ENCODE measurements at places on chromosomes 5 and 9.

DNA sequence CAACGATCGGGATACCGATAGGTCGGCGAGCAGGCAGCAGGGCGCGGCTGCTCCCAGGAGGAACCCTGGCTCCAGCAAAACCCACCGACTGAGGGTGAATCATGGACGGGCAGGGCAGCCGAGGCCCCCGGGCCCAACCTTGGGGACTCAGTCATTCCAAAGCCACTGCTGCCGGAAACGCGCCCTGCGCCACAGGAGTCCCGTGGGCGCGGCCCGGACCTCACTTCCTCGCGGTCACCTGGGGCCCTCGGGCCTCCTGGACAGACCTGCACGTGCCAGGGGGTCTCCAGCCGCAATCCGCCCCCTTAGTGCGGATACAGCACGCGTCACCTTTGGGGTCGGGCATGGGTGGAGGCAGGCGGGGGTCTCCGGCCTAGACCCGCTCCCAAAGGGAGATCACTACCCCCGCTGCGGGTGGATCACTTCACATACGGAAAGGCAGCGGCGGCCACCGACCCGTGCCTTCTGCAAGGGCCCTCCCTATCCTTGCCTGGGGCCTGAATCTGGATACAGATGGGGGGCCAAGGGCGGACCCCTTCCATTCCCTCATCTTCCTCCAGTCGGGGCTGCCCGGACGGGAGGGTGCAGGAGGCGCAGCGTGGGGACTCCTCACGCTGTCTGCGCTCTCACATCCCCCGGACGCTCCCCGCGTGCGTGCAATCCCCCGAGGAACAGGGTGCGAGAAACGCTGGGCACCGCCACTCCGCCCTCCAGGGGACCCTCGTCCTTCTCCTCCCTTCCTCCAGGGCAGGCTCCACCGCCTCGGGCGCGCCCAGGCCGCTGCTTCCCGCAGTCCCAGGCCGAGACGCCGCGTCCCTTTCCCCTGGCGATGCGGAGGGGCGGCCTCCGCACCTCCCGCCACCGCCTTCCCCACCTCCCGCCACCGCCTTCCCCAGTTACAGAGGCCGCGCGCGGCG, 586 bp downstream of the TXN start:
- DNase-seq: peak; percentile 18

DNA sequence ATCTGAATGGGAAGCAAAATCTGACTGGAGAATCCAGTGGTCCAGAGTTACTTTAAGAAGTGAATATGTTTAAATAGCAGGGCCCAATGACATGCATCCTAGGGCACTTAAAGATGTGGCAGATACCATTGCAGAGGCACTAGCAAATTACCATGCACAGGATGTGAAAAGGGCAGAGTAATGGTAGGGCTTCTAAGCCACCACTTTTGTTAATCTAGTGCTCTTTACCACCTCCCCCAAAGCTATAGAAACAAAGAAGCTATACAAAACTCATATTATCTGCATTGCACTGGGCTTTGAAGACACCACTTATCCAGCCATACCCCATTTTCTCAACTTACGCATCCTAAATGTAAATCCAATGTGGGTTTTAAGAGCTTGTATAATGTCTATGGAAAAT, 81.2 kb downstream of the ZCCHC7 start:
- DNase-seq: no peak

DNA sequence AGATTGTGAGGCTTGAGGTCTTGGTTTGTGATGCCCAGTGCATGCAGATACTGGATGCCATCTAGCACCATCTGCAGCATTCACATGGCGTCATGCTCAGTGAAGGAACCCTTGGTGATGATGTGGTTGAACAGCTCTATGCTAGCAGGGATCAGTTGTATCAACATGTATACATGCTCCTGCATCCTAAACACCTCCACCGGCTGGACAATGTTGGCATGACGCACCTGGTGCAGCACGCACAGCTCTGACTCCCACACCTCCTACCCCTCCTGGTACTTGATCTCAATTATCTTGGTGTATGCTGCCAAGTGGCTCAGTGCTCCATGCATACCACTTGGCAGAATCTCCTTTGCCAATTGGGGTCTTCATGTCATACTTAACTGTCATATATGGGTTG, 49.1 kb downstream of the MTREX start:
- no peak for DNase-seq

GRCh38 chr5:114358329-114358728, 3.5 kb upstream of the KCNN2 start:
- DNase-seq: no peak

DNA sequence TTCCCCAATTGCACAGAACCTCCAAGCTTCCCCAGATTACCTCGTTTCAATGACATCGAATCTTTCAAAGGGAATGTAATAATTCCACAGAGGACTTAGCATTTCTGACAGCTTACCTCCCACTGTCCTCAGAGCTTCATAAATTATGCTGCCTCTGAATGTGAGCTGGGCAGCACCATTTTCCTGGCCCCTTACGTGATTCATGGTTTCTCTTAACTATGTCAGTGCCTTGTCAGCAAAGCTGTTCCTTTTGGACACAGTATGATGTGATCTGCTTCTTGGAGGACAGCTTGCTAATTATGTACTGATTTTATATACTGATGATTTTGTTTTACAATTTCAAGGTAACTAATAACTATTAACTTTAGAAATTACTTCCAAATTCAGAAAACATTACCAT, 27.7 kb upstream of the SSBP2 start:
- DNase-seq: no peak

DNA sequence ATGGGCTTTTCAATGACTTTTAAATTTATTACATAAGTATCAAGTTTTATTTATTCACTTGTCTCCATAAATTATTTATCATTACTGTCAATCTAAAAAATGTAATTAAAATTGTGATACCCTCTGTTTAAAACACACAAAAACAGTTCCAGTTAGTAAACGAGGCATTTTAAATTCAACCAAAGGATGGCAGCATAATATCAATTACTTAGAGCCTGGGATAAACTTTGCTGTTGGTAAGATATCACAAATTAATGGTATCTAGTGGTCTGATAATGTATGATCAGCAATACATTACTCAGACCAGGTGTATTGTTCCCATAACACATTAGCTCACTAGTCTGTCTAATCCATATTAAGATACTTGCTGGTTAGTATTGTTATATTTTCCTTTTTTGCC, 9.6 kb upstream of the IFNE start:
- DNase-seq: no peak

DNA sequence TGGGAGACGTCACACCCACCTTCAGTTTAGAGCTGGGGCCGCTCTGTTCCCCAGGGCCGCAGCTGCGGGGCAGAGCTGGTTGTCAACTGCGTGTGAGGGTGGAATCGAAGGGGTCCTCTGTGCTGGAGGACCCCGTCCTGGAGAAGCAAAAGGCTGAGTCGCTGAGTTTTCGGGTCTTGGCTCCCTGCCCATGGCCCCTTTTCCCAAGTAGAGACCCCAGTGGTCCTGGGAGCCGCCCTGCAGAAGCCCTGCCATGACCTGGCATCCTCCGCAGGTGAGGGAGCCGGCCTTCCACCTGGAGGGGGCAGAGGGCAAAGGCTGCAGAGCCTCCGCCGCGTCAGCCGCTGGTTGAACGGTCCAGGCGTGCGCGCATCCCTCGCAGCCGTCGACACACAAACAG, 90.4 kb upstream of the COL5A1 start:
- no peak for DNase-seq

- DNase-seq: no peak
Measured at GRCh38 chr5:14590949-14591348, 9.4 kb downstream of the OTULINL start.

GRCh38 chr9:134852906-134853654, 27.5 kb upstream of the FCN2 start:
- DNase-seq: no peak

DNA sequence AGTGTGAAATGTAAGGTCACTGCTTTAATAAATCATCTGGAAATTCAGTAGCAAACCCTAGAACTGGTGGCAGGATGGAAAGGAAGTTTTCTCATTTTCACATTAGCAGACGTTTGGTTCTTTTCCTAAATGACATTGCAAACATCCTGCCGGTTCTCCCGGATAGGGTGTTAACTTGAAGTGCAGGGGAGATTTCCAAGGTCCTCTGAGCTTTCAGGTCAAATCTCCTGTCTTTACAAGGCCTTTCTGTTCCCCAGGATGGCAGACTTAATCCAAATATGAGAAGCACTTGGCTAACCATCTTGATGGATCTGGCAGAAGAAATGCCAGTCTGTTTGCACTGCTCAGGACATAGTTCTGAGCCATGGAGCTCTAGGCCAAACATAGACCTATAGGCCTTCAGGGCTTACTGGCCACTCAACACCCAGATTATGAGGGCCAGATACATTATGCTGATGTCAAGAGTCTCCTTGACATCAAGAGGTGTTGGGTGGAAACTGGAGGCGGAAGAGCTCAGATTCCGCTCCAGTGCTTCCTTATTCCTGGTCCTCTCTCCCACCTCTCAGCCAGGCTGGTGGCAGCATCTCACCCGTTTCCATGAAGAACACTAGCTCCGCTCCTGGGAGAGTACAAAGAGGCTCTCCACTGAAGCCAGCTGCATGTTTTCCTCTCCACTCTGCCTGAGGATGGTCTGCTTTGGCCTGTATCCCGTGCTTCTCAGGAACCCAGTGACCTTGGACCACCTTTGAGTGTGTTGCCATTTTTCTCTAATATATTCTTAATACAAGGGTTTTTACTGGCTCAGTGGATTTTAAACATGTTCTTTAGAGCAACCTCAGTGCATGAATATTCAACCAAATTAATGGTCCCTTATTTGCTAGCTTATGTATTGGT, 61.0 kb downstream of the RALGPS1 start:
- DNase-seq: no peak

GRCh38 chr9:16431666-16432392, 438.6 kb downstream of the BNC2 start:
- DNase-seq: no peak

- DNase-seq: no peak
Measured at GRCh38 chr9:15249042-15249818, 57.8 kb downstream of the TTC39B start.

- no peak for DNase-seq
Measured at GRCh38 chr5:160186480-160186879, 42.8 kb upstream of the FABP6 start.

DNA sequence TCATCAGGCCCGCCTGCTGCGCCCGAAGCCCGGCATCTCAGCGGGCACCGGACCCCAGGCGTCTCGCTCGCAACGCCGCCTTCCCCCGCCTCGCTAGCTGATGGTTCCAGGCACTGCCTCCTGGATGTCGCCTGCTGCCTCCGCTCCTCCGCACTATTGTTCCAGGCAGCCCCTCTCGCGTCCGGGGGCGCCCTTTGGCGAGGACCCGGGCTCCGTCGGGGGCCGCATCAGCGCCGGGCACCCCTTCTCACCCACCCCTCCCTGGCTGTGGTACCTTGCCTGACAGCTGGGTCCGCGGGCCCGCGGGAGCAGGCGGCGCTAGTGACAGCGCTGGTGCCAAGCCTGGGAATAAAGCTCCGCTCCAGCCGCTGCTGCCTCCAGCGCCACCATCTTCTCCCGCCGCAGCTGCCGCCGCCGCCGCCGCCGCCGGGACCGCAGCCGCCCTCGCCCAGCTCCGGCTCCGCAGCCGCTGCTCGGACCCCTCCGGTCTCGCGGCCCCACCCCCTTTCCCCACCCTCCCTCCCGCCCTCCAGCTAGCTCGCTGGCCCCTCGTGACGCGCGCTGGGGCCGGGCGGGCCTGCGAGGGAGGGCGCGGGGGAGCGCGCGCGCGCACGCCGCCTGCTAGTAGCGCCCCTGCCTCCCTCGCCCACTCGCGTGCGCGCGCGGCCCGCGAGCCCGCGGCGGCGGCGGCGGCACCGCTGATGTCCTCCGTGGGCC, at the start of gene APBA1:
APBA1 (minus strand) TSS at position 493 of the 717 bp plus-strand sequence.
- DNase-seq: peak; percentile 37

DNA sequence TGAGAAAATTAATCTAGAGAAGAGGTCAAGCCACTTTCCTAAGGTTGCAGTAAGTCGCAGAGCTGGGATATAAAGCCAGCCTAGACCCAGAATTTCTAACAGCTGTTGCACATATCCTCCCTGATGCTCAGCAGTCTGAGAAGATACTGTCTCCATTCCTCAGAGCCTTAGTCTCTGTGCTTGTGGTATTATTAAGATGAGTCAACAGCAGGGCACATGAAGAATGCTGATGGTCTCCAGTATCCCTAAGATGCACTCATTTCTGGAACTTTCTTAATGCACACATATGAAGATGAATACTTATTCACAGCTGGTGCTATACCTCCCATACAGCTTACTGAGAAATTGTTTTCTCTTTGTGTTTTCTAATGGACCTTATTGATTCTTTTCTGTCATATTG, 32.5 kb downstream of the SGCD start:
- no peak for DNase-seq

- no peak for DNase-seq
Measured at GRCh38 chr5:143399616-143400540, 3.6 kb downstream of the NR3C1 start.

DNA sequence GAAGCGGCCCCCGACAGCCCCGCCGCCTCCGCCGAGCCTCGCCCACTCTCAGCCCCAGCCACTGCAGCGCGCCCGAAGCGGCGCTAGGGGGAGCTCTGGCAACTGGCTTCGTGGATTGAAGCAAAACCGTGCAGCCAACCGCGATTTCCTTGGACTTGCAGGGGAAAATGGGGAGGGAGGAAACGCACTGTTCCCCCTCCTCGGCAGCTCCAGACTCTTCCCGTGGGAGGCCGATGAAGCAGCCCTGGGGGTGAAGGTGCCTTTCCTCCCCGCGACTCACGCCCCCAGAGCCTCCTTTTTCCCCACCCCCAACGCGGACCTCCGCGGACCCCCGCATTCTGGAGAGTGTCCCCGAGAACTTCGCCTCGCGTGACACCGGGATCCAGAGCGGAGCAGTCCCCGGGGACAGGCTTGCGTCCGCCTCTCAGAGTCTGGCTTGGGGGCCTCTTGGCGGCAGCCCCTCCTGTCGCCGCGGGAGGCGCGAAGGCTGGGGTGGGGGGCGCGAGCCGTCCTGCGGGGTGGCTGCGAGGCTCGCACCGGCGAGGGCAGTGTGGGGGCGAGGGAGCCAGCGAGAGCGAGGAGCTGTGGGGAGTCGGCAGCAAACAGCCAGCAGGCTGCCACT, 3.8 kb downstream of the IER5L start:
- DNase-seq: peak; percentile 73

- DNase-seq: no peak
Measured at GRCh38 chr5:173172166-173172565, 27.8 kb downstream of the BNIP1 start.

DNA sequence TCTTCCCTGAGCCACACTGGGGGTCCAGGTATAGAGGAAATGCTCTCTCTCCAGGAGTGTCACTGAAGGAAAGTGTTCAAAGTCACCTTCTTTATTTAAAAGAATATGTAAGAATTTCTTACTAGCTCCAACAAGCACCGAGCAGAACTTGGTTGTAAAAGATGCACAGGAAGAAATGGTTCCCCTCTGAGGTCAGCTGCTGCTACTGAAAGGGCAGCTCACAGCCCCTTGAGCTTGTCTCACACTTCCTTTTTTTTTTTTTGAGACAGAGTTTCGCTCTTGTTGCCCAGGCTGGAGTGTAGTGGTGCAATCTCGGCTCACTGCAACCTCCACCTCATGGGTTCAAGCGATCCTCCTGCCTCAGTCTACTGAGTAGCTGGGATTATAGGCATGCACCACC, 77.2 kb downstream of the PRRT1B start:
- DNase-seq: no peak

- DNase-seq: no peak
Measured at GRCh38 chr9:108869092-108869725, 7.1 kb downstream of the ACTL7A start.

GRCh38 chr5:88734983-88735382, 148.0 kb downstream of the MEF2C start:
- DNase-seq: no peak

- no peak for DNase-seq
Measured at GRCh38 chr9:32413424-32413823, 29.0 kb downstream of the ACO1 start.

Measured in CD4-positive, alpha-beta T cell treated with Interleukin-6 at 100 ng/mL for 8 hours (primary cell).